T-helper 22 cell (primary cell): ENCODE measurements at places on chromosomes 11 and 22.

DNA sequence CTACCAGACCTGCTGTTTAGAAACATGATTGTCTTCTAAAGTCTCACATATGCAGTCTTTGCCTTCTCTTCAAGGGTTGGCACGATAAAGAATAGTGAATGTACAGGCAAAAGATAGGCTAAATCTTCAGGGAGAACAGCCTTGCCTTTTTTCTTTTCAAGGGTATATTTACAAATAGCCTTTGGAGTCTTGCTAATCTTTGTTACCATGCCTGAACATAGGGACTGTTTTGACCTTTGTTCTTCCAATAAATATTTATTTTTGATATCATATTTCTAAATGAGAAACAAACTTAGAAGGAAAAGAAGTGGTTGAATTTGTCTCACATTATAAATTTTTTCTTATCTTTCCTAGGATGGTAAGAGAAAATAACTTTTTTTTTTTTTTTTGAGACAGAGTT is 12.7 kb downstream of the CSTPP1 start:
- no peak for DNase-seq

GRCh38 chr11:64839887-64840782 is 4.3 kb downstream of the CDC42BPG start:
- no peak for DNase-seq

GRCh38 chr11:114820621-114821020 is 142.3 kb downstream of the NXPE2 start:
- no peak for DNase-seq

GRCh38 chr11:69837791-69838190 is 18.6 kb upstream of the FGF3 start:
- no peak for DNase-seq

DNA sequence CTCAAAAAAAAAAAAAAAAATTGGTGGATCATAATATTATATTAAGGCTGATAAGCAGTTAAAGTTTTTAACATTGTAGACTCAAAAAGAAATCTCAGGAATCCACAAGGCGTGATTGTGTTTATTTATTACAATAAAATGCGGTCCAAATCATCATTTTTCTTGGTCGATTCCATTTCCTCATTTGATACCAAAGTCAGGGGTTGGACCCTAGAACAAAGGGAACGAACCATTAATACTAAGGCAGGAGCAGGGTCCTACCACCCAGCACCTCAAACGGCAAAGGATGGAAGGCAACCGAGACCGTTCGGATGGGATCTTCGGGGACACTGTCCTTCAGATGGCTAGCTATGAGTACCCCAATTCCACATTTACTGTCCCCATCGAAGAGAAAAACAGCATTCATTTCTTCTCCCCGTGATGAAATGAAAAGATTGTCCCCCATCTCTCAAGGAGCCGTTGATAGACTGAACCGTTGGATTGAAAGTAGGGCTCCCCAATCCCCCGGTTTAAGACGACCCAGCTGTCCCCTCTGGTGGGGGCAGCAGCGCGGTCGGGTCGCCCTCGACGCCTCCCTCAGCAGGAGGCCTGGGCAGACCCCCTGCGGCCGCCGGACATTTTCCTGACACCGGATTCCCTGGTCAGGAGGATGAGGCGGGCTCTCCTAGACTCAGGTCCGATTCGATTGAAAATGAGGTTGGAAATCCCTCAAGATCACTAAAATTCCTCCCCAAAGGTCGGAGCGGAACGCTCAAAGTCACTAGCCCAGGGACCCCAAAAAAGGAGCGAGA is 607 bp downstream of the DMC1 start:
- no peak for DNase-seq

GRCh38 chr11:132742929-132743328 is 789.4 kb downstream of the OPCML start:
- DNase-seq, result no peak

GRCh38 chr11:104772806-104773241 is 125.4 kb downstream of the CASP12 start:
- DNase-seq, result no peak

DNA sequence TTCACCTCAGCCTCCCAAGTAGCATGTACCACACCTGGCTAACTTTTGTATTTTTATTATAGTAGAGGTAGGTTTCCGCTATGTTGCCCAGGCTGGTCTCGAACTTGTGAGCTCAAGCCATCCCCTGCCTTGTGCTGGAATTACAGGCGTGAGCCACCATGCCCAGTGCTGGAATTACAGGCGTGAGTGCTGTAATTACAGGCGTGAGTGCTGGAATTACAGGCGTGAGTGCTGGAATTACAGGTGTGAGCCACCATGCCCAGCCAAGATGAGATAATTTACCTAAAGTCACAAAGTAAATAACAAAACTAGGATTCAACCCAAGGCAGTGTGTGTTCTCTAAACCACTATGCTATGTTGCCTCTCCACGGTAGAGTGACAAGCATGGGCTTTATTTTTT is 3.6 kb upstream of the UBXN1 start:
- no peak for DNase-seq

DNA sequence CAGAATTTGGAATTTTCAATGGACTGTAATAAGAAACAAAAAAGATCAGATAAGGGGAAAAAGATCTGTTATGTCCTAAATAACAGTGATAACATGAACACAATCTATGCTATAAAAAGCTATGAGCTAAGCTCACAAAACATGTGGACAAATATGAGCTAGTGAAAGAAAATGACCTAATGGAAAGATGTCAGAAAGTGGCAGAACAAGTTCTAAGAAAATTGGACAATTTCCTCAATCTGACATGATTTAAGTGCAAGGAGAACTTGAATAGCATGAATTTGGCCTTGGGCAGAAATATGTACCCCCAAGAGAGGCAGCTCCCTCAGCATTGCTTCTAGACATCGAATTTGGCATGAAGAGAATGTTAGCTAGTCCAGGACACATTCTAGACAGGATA is 212.0 kb upstream of the PGR start:
- no peak for DNase-seq

DNA sequence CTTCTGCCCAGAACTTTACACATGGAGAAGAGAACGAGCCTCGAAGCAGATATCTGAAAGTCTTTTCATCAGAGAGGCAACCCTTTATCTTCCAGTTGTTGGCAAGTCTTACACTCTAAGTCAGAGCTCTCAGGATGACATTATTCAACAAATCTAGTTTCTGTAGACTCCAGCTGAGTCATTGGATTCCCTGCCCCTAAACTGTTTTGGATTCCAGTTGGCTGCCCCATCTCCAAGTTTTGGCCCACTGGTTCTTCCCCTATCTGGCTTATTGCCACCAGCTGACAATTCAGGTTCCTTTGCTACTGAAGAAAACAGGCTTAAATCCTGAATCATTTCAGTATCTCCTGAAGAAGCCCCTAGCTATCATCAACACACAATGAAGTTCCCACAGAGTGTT is 14.2 kb downstream of the SAAL1 start:
- DNase-seq, result no peak

- no peak for DNase-seq
Observed at GRCh38 chr11:31812383-31813381, 1.6 kb upstream of the PAX6 start.

- DNase-seq, result no peak
Observed at GRCh38 chr11:18761741-18762140, 29.9 kb downstream of the PTPN5 start.

DNA sequence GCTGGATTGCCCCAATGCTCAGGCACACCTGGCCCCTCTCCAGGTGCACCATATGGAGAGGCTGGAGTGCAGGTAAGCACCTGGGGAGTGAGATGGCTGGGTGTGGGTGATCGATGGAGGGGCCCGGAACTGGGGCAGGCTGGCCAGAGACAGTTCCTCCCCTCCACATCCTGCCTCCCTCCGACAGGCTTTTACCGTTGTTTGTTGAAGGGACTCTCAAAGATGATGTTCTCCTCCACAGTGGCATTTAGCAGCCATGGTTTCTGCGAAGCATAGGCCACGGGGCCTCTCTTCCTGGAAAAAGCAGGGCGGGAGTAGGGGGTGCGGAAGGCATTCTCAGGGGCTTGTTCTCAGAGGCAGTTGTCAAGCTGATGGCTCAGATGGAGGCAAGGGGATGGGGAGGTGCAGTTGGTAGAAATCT is 25.9 kb upstream of the KCNJ11 start:
- no peak for DNase-seq

DNA sequence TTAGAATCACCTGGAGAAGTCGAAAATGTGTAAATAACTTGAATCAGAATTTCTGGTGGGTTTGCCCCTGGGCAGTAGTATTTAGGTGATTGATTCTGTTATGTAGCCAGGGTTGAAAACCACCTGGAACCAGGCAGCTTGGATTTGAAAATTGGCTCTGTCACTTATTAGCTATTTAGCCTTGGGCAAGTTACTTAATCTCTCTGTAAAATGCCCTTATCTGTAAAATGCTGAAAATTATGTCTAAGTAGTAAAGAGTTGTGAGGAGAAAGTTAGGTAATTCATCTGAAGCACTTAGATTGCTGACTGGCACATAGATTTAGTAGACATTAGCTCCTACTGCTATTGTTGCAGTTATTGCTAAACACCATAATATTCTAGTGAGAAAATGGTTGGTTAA is 49.3 kb downstream of the PPME1 start:
- no peak for DNase-seq

DNA sequence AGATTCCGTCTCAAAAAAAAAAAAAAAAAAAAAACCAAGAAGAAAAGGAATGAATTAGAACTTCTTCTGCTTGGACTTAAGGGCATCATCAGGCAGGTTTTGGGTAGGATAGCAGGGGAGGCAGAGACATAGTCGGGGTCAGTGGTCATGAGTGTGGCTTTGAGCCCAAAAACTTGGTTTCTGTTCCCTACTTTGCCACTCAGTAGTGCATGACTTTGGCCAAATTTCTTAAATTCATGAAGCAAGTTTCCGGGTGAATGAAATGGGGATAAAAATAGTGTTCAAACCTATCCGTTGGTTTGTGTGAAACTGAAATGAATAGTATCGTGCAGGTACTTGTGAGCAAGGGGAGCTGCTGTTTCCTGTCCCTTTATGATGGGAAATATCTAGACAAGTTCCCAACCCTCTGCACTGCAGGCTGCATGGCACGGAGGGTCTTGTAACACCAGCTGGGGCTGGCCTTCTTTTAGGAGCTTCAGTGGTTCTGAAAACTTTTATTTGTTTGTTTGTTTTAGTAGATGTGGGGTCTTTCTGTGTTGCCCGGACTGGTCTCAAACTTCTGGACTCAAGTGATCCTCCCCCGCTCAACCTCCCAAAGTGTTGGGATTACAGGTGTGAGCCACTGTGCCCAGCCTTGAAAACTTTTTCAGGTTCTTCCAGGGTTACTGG is 18.4 kb downstream of the NEAT1 start:
- DNase-seq, result no peak

DNA sequence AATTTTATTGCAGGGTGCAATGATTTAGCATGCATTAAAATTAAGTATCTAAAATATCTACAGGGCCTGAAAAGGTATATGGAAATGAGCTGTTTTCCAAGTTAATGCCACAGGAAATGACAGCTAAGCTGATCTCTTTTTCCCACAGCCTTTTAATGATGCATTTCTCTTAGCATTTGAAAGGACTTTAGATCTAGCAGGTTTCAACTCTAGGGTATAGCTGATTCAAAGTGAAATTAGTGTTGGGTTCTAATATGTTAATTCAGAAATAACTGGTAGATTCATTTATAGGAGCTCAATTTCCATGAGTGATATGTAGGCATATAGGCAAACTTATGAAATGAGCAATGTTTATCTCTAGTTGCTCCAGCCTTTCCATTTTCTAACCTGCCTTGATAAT is 274.2 kb downstream of the CASP12 start:
- DNase-seq, result no peak

DNA sequence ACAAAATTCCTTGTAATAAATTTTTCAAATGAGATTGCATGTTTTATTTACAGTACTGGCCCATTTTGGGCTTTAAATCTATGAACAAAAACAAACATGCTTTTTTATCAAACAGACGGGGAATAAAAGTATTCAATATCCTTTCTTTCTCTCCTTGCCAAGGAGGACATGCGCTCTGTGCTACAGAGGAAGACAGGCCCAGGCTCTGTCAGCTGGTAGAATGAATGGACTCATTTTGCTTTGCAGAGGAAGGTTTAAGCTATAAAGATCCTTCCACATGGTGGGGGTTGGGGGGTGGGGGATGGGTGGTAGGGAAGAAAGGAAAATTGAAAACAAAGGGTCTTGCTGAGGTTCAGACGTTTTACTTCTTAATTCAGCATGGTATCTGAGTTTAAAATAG is 575.6 kb downstream of the INSC start:
- DNase-seq, result no peak

GRCh38 chr11:68527585-68527984 is 67.0 kb downstream of the PPP6R3 start:
- DNase-seq, result no peak

- no peak for DNase-seq
Observed at GRCh38 chr11:89420981-89421380, 70.2 kb downstream of the NOX4 start.

GRCh38 chr11:77107950-77108349 is 5.3 kb downstream of the OMP start:
- no peak for DNase-seq

DNA sequence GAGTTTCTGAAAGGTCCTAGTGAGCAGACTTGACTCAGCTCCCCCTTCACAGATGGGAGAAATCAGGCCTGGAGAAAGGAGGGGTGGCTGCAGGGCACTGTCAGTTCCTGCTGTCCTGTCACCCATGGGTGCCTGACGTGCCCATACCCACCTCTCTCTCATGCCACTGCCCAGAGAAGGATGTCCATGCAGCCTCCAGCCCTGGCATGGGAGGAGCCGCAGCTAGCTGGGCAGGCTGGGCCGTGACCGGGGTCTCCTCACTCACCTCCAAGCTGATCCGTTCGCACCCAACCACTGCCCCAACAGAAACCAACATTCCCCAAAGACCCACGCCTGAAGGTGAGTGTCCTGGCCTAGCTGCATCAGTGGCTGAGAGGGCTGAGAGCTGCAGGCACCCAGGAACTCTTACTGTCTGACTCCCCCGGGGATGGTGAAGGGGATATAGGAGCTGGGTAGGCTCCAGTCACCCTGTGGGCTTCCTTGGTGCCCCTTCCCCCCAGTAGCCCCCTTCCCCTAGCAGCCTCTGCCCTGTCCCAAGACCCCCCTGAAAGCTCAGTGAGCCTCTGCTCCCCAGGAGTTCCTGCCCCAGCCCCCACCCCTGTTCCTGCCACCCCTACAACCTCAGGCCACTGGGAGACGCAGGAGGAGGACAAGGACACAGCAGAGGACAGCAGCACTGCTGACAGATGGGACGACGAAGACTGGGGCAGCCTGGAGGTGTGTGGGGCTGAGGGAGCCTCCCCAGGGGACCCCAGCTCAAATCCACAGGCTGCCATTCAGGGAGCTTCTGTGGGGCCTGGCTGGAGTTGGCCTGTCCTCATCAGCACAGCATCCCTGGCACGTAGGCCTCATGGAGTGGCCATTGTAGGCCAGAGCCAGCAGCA is 11.8 kb downstream of the SCYL1 start:
- DNase-seq, result no peak

- no peak for DNase-seq
Observed at GRCh38 chr11:115067471-115067870, 389.1 kb downstream of the NXPE2 start.

DNA sequence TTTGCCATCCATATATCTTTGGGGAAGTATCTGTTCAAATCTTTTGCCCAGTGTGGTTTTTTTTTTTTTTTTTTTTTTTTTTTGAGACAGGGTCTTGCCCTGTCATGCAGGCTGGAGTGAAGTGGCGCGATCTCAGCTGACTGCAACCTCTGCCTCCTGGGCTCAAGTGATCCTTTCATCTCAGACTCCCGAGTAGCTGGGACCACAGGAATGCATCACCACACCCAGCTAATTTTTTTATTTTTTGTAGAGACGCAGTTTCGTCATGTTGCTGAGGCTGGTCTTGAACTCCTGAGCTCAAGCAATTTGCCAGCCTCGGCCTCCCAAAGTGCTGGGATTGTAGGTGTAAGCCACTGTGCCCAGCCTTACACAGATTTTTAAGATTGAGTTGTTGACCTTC is 4.8 kb upstream of the FAM118A start:
- no peak for DNase-seq
